ENCODE measurements at places on chromosomes 6 and 20.

- DNase-seq = no peak
These were observed 3.2 kb upstream of the SLC4A11 start for GRCh38 chr20:3242172-3242692.

GRCh38 chr20:63898882-63899558 lies 4.1 kb downstream of the DNAJC5 start:
- DNase-seq = no peak

- no peak for DNase-seq
These were observed at the start of gene PLCB4 for GRCh38 chr20:9068841-9069663. Gene PLCB4 (plus strand): TSS chr20:9069087. CDS start chr20:9307815, 238,728 bp downstream.

GRCh38 chr20:44495257-44495656 lies 19.6 kb downstream of the TTPAL start:
- no peak for DNase-seq

- no peak for DNase-seq
These were observed 14.8 kb downstream of the PEDS1 start for GRCh38 chr20:50138479-50139393.

DNA sequence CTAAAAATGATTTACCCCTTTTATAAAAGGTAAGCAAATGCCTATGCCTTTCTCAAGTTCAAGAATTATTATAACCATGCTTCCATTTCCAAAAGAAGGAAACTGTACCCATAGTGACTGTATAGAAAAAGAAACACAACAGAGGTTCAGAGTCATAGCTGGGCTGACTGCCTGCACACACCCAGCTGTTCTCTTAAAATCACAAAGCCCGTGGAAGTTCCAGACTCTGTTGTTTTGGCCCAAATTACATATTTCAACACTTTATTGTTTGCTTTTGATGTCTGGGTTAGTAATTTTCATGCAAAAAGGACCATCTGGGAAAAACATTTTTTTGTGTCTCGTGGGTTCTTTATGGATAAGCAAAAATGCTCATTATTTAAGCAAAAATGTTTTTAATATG lies 99.2 kb downstream of the LCA5 start:
- DNase-seq = no peak

- no peak for DNase-seq
These were observed 459.2 kb upstream of the RUNX2 start for GRCh38 chr6:44868910-44869309.

DNA sequence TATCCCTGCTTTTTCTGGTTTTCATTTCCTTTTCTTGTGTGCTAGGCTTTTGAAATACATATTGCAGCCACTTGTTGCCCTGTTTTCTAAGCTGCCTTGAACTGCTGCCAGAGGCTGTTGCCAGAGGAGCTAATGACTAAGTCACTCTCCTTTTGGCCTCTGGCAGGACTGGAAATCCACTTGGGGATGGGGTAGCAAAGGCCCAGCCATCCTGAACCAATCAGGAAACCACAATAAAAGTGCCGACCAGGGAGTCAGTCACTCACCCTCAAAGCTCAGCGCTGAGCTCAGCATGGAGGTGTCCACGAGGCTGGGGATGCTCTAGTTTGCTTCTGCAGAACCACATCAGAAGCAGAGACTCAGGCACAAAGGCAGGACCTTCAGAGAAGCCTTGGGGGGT lies 813.0 kb downstream of the DHX35 start:
- no peak for DNase-seq

All from hematopoietic multipotent progenitor cell treated with erythropoietin and hydrocortisone succinate and interleukin-3 and kit ligand, for 15 days (in vitro differentiated cells).